ENCODE measurements at places on chromosomes 11 and 22.

GRCh38 chr11:46402957-46403902 is 11.7 kb upstream of the CHRM4 start:
- no peak for DNase-seq

- no peak for DNase-seq
Measured at GRCh38 chr22:46112405-46112804, 37.9 kb upstream of the PPARA start.

DNA sequence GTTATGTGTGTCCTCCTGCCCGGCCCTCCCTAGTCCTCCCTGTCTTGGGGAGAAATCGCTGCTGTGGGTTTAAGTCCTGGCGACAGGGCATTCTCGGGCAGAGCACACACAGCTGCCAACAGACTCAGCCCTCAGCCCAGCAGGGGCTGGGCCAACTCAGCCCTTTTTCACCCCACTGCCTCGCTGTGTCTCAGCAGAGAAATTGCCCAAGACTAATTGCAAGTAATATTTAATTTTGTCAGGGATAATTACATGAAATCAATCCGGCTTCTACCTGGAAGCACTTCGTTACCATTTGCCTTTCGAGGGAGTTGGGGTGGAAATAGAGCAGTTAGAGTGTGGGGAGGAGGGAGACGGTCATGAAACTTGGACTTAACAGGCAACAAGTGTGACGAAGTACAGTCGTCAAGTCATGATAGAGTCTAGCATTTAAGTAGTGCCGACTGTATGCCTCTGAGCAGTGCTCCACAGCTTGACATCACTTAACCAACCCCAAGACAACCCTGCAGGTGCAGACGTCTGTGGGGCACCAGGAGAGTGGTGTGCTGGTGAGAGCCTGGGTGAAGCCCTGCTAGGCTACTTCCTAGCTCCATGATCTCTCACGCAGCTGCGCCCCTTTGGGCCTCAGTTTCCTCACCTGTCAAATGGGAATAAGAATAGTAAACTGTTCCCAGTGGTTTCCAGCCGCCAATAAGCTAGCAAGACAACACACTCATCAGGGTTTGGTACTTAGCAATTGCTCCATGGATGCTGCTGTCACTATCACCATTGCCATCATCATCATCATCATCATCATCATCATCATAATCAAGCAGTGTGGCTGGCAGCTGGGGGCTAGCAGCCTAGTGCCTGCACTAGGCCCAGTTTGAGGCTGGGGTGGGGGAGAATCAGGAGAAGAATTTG is 29.2 kb downstream of the MN1 start:
- no peak for DNase-seq

- DNase-seq = no peak
Measured at GRCh38 chr11:2929950-2930703, 907 bp upstream of the PHLDA2 start.

DNA sequence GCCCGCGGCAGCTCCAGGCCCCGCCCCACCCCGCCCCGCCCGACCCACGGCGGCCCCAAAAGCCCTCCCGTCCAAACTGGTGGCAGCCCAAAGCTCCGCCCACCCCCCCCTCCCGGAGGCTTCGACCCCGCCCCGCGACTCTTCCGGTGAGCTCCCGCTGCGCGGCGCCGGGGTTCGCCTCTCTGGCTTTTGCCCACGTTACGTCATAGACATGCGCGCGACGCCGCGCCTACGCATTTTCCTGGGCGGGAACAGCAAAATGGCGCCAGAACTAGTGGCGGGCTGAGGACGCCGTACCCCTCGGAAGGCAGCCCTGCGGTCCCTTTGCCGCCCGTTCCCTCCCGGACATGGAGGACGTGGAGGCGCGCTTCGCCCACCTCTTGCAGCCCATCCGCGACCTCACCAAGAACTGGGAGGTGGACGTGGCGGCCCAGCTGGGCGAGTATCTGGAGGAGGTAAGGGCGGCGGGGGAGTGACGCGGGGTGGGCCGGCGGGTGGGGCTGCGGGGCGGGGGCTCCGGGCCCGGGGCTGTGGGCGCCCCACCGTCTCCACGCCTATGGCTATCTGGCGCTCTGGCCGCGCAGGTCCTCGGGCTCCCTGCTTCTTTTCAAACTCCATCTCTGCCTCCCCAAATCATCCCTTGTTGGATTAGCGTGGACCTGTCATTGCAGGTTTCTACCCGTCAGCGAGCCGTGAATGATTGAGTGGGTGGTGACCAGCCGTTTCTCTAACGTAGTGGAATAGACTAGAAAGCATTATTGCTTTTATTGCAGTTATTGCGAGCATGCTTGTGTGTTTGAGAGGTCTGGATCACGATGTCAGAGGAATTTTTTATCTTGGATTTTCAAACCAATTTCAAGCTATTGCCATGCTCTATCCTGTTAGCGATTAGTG is at the start of gene NCAPH2:
Gene NCAPH2, plus strand, starts transcription at position 234 of the 894 bp plus-strand sequence. Its CDS starts 114 bp downstream, at position 348.
- DNase-seq = peak; percentile 99

DNA sequence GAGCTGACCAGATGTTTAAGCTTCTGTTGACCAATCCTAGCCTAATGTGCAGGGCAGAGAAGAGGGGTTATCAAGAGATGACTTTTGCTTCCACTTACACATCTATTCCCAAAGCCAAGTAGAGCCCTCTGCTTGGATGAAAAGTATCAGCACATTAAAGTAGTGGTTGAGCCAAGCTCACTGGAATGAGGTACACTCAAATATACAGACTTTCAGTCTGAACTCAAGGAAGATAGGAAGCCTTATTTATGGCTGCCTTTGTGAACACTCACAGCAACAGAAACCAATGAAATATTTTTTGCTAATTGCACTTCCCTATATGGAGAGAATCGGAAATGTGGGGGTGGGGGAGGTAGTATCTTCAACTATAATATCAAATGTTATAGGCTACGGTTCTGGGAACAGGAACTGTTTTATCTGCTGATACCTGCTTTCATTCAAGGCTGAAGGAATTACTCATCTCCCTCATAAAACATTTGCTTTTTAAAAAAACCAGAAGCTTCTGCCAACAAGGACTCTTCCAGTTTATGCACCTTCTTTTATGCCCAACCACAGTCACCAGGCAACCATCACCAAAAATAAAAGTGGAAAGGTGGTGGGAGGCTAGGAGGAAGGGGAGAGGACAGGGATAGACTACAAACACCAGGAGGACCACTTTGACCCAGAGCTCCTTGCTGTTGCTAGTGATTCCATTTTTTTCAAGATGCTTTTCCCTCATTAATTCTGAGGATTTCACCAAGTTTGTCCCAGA is 91.2 kb downstream of the CLPB start:
- no peak for DNase-seq

DNA sequence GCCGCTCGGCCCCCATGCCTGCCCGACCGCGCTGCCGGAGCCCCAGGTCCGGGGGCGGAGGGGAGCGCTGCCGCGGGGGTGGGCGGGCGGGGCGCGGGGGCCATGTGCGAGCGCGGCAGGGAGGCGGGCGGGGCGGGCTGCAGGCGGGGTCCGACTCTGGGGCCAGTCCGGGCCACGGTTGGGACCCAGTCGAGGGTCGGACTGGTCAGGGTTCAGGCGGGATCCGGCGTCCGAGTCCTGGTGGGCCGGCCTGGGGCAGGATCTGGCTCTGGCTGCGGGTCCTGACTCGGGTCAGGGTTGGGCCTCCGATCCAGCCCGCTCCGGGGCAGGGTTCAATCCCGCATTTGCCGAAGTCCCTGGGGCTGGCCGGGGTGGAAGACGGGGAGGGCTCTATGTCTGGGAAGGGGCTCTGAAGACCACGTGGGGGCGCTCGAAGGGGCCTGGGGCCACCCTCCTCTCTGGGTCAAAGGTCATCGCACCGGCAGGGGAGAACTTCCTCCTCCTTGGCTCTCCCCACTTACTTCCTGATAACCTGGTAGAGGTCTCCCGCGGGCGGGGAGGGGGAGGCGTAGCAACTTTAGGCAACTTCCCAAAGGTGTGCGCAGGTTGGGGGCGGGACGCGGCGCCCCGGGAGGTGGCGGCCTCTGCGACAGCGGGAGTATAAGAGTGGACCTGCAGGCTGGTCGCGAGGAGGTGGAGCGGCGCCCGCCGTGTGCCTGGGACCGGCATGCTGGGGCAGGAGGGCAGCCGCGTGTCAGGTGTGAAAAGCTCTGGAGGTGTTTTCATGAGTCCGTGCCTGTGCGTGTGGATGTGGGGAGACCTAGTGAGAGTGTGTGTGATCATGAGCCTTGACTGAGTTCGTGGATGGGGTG is 603 bp downstream of the ESRRA start:
- peak; percentile 75 for DNase-seq

GRCh38 chr11:28017816-28018215 is 90.1 kb downstream of the KIF18A start:
- no peak for DNase-seq

DNA sequence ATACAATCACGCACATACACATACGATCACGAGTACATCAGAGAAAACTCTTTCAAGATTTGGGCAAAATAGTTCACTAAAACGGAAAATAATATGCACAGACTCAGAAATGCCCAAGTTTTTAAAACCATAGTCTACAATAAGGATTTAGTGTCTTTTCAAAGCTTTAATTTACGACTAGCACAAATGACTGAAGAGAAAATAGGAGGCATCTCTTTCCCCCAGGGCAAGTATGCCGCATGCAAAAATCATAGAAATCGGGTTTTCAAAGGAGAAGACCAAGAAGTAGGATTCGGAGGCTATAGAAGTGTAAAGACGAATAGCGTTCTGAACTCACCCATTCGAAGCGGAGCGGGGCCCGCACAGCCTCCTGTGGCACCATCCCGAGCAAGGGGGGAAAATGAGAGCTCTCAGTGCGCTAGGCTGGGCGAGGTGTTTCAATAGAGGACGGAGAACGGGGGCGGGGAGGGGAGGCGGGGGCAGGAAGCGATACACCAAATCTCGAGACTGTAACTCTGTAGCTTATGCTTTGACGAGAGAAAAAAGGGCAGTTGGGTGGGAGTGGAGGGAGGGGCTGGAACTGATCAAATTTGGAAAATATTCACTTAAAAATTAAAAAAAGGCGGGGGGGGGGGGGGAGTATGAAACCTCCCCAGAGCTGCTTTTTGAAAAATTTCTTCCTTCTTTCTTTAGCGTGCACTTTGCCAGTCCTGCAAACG is 15.8 kb downstream of the BLID start:
- no peak for DNase-seq

GRCh38 chr22:38075105-38075825 is 8.7 kb downstream of the SLC16A8 start:
- DNase-seq = no peak

- DNase-seq = no peak
Measured at GRCh38 chr11:120898568-120898967, 125.3 kb upstream of the TBCEL start.

- no peak for DNase-seq
Measured at GRCh38 chr11:78318321-78319114, 99.1 kb downstream of the GAB2 start.

DNA sequence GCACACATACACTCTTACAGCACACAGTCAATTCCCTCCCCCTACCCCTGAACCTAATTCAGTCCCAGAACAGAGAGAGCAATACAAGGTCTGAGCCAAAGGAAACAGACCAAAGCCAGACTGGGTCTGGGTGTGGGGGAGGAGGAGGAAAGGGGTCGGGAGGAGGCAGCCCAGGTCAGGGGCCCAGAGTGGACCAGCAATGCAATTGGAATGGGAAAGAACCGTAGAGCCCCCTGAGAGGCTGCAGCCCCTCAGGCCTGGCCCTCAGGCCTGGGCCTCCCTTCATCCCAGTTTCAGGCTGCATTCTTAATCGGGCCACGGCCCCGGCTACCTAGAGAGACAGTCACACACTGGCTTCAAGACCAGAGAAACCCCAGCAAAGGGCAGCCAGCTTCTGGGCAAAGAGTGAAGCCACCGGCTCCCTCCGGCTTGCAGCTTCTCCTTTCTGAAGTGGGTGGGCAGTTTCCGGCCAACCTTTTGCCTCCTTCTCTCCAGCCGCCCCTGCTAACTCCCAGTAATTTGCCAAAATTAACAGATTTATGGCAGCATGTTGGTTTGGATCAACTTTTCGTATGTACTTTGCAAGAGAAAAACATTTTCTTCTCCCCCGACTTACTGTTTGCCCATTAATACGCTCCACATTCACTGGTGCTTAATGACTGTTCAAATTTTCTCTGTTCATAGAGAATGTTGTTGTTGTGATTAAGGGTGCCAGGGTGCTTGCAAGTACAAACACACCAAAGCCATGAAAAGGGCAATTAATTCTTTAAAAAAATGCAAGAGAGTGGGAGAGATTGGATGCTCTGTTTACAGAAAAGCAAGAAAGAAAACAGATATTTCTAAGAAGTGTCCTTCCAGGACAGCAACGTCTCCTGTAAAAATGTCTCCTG is 488.3 kb downstream of the MN1 start:
- no peak for DNase-seq
